Ovary (tissue), 10 donors: ENCODE measurements at places on chromosomes 3 and 15. TPM values are rescaled to one million over a fixed set of nuclear protein-coding genes. Genes with fewer than 3 reads are reported as not detected.

- no peak for DNase-seq
Measured at GRCh38 chr15:67785431-67785830, 39.9 kb upstream of the SKOR1 start.

The THSD4 gene
- total RNA-seq = 13.5 TPM

The NTRK3 gene
- total RNA-seq = 4.7 TPM

The CPN2 gene
- total RNA-seq = not detected

The ZPLD1 gene
- total RNA-seq = 0.18 TPM

The RBSN gene
- total RNA-seq = 36.5 TPM

The GHSR gene
- total RNA-seq = not detected
